ENCODE measurements at places on chromosomes 2 and 18.

GRCh38 chr18:486929-487740, 13.4 kb downstream of the COLEC12 start:
- DNase-seq = no peak

- no peak for DNase-seq
Observed at GRCh38 chr2:134225841-134226240, 28.0 kb upstream of the MGAT5 start.

DNA sequence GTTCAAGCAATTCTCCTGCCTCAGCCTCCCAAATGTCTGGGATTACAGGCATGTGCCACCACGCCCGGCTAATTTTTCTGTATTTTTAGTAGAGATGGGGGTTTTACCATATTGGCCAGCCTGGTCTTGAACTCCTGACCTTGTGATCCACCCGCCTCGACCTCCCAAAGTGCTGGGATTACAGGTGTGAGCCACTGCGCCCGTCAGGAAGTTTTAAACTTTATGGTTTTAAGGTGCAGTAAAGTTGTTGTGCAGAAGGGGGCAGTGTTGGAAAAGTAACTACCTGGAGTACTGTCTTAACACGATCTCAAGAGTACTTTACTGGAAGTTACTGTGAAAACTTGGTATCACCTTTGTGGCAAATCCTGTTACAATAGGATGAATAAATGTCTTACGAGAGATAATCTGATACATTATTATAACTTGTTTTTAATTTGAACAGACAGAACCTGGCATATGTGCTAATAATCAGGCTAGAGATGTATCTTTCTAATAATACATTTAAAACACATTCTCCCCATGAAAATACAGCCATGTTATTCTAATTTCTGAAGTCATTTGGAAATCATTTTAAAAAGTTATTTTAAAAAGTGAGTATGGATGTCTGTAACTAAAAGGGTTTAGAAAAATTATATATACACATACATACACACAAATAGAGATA, 10.8 kb downstream of the SPDYA start:
- DNase-seq = no peak

GRCh38 chr2:36511858-36512603, 85.9 kb downstream of the FEZ2 start:
- DNase-seq = no peak

DNA sequence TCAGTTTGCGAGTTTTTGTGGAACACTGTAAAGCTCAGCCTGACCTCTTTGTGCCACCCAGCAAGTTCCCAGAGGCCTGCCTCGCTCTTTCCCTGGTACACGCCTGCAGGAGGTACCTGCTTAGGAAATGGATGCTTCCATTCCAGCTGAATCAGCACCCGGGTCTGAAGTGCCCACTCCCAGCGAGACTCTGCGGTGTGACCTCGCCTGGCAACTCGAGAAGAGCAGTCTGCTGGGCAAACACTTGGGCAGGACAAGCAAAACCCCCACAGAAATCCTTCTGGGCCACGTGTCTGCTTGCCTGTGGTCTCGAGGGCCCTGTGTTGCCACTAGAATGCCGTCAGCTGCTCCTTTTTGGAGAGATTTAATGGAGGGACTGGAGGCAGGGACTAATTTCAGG, 127.6 kb downstream of the MAPK4 start:
- DNase-seq = no peak

GRCh38 chr2:144030791-144031190, 489.1 kb downstream of the ZEB2 start:
- DNase-seq = no peak

GRCh38 chr2:88554189-88554588, 73.1 kb downstream of the EIF2AK3 start:
- no peak for DNase-seq

DNA sequence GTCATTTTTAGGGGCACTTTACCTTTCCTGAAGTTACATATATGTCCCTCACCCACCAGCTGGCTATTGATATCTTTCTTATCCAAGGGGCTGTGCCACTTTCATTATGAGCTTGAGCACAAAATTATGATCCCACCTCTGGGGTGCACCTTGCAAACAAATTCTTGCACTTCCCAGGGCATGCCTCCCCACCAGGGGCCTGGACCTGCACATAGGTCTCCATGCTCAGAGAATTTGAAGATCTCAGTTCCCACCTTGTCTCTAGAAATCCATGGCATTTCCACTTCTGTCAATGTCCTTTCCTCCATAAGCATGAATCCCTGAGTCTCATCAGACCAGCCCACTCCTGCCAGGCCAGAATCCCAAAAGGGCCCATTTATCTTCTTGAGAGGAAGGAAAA, 449.1 kb upstream of the REG3G start:
- no peak for DNase-seq

GRCh38 chr2:160479269-160479668, 14.3 kb downstream of the RBMS1 start:
- no peak for DNase-seq

DNA sequence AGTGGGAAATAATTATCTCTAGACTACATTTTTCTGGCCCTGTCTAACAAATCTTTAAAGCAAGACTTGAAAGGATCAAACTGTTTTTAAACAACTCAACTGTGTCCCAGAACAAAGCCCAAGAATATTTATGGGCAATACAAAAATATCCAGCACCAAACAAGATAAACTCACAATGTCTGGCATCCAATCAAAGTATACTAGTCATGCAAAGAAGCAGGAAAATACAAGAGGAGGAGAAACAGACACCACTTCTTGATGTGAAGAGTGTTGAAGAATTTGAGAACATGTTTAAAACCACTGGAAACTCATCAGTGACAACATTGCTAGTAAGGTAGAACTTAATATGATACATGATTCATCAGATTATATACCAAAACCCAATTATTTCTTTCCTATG, 66.1 kb upstream of the CDC42EP3 start:
- no peak for DNase-seq

DNA sequence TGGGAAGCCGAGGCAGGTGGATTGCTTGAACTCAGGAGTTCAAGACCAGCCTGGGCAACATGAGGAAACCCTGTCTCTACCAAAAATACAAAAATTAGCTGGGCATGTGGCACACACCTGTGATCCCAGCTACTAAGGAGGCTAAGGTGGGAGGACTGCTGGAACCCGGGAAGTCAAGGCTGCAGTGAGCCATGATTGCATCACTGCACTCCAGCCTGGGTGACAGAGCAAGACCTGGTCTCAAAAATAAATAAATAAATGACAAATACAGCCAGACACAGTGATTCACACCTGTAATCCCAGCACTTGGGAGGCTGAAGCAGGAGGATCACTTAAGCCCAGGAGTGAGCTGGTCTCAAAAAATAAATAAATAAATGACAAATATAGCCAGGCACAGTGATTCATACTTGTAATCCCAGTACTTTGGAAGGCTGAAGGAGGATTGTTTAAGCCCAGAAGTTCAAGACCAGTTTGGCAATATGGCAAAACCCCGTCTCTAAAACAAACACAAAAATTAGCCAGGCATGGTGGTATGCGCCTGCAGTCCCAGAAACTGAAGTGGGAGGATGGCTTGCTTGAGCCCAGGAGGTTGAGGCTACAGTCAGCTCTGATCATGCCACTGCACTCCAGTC, 6.2 kb downstream of the KANSL3 start:
- DNase-seq = no peak

Measured in NCI-H2081 treated with DMSO at 0.1 percent for 48 hours (cell line).